Fibroblast of villous mesenchyme (primary cell): ENCODE measurements at places on chromosomes 7 and 10.
A peak's percentile ranks its signal among the peaks of the same experiment; 100 is the strongest.

DNA sequence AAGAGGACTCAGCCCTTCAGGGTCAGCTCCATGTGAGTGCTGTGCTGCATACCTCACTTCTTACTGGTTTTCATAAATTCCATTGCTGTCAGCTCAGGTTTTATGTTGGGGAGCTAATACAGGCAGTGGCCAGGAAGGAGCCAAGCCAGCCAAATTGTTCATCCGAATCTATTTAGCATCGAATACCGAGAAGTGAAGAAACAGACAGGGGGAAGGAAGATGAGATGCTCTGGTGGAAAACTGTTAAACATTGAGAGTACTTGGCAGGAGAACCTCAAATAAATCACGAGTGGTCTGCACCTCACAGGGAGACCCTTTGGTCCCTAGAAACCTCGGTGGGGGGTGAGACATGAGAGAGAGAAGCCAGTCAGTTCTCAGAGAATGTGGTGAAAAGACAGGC, 196.0 kb upstream of the TMEM72 start:
- DNase-seq: no peak

DNA sequence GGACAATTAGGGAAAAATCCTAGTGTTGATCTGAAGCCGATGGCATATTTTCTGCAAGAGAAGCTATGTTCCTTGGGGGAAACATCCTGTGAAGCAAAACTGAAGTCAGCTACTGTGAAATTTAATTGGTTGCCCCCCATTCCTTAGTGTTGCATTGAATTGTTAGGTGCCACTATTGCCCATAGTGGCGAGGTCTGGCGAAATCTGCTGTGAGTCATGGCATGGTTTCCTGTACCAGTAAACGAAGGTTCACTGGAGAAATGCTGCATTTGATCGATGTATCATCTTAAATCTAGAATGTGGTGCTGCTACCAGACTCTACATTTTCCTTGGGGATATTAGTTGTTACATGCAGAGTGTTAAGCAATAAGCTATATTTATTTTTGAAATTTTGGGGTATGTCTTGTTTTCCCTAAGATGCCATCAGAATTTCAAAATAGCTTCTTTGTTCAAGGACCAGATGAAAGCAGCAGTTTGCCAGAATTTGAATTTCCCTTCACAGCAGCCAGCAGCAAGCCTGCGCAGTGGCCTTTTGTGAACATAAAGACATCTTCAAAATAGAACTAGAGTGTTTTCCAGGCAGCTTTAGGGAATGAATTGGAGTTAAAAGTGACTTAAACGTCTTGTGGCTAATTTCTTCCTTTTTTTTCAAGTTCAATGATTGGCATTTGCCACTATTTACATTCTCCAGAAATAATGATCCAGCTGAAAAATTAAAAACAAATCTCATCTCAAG, 348.6 kb upstream of the COBL start:
- DNase-seq: no peak

GRCh38 chr10:31769564-31769963, 159.1 kb downstream of the ARHGAP12 start:
- DNase-seq: no peak

- peak; percentile 59 for DNase-seq
These were observed 12.5 kb upstream of the ARMS2 start for GRCh38 chr10:122441961-122442360.

DNA sequence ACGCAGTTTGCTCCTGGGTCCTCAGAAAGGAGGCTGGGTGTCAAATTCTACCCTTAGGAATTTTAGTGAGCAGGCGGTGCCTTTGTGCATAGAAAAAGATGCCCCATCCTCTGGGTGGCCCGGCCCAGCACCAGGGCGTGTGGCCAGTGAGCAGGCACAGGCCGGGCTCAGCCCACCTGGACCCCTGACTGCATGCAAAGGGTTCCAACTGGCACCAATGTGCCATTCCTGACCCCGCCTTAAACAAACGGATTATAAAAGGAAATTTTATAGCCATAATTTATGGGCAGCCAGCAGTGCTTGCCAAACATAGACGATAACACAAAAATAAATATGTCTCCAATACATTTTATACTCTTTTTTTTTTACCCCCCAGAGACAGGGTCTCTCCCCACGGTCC, 40.1 kb upstream of the GNA12 start:
- no peak for DNase-seq

- no peak for DNase-seq
These were observed 105.6 kb upstream of the RNF32 start for GRCh38 chr7:156534925-156535324.

DNA sequence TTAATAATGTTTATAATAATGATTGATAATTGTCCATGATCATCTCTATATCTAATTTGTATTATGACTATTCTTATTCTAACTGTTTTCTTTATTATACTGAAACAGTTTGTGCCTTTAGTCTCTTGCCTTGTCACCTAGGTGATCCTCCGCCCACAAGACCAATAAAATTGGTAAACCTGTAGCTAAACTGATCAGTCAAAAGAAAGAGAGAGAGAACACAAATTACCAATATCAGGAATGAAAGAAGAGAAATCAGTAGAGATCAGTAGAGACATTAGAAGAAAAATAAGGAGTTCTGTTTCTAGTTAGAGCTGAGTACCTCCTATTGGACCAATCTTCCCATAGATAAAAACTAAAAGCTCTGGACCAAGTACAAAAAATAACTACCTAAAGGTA, 6.1 kb upstream of the COA1 start:
- DNase-seq: no peak

GRCh38 chr7:33511778-33512177, 382.4 kb downstream of the BBS9 start:
- peak; percentile 33 for DNase-seq

DNA sequence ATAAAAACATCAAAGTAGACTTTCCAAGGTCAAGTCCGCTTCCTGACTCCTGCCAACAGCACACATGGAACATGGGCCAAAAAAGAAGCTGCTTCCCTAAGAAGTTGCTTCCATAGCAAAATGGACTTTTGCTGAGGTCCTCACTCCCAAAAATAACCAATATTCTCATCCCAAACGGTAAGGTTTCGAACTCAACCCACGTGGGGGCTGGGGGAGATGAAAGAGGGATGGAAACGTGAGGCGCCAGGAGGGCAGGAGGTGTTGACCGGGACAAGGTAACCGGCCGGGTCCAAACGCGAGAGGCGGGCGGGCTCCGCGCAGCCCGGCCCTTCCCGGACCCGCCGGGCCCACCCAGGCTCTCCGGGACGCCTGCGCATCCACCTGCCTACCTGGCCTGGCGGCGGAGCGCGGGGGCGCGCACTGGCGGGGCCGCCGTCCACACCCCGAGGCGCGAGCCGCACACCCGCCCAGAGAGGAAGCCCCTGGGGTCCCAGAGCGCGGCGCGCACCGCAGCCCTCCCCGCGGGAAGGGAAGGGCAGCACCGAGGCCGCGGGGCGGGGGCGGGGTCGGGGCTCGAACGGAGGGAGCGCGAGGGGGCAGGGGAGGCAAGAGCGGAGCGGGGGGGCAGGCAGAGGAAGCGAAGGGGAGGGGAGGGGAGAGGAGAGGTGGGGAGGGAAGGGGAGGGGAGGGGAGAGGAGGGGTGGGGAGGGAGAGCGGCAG, 742 bp downstream of the LMBR1 start:
- DNase-seq: no peak

GRCh38 chr10:98611436-98611835, 164.7 kb upstream of the HPS1 start:
- DNase-seq: peak; percentile 72

DNA sequence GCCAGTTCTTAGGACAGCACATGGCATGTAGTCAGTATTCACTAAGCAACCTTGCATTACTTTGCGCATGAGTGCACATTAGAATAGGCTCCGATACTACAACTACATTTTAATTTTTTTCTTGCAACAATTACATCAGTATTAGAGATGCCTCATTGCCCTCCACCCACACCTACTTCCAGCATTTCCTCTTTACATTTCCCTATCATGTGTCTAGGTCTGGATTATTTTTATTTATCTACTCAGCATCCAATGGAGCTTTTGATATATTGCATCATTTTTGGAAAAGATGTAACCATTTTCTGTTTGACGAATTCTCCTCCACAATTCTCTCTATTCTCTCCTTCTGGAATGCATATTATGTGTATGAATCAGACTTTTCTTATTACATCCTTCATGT, 258.2 kb upstream of the GLI3 start:
- peak; percentile 38 for DNase-seq

GRCh38 chr7:114100810-114101209, 182.0 kb upstream of the PPP1R3A start:
- DNase-seq: no peak

DNA sequence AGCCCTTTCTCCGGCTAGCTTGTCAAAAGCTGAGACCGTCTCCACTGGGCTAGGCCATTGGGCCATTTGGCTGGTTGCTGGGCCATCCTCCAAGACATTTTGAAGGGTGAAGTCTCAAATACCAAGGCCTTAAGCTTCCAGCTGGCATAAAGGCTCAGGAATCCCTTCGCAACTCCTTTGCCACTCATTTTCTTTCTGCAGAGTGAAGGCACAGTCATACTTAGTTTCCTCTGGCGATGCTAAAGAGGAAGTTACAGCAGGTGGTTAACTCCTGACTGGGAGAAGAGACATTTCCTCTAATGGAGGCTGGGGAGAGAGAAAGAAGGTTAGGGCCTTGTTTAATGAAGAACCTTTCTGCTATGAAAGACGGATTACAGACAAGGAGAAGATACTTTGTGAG, 4.8 kb upstream of the REPIN1 start:
- DNase-seq: no peak

- no peak for DNase-seq
These were observed 398.4 kb downstream of the PLXNA4 start for GRCh38 chr7:132177708-132178401.

GRCh38 chr10:64174666-64175255, 653.6 kb downstream of the REEP3 start:
- no peak for DNase-seq

DNA sequence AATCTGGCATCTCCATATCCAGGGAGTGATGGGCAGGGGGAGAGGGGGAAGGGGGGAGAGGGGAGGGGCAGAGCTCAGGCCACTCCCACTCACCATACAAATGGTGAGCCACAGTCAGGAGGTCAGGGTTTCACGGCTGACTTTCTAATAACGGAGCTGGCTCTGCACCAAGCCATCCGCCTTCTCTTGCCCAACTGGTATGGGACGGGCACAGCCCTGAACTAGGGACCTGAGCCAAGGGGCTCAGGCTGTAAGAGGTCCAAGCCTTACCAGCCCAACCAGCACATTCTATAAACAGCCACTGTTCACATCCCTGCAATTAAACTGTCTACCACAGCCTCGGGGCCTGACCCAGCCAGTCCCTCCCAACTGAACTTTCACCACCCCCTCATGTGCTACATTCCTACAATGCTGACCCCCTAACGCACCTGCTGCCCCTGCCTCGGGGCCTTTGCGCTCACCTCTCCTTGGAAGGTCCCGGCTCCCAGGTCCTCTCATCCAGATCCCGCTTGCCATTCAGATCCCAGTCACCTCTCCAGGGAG, 32.5 kb downstream of the RGS10 start:
- no peak for DNase-seq

DNA sequence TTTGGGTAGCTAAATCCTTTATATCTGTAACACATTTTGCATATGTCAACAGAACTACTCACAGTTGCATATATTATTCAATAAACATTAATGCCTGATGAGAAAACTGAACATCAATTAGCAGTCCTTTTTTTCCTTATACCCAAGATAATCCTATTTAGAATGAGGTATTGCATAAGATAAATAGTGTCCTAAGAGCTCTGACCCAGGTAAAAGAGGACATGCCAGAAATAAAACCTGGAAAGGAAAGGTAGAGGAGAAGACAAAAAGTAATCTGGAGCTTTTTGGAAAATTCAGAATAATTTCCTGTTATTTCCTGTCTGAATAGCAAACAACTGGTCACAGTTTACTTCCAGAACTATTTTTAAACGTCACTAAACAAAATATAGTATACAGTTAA, 204.4 kb downstream of the PLXDC2 start:
- DNase-seq: no peak

- no peak for DNase-seq
These were observed 100.3 kb downstream of the ARL5B start for GRCh38 chr10:18759575-18759974.

- peak; percentile 86 for DNase-seq
These were observed 31.9 kb downstream of the CPED1 start for GRCh38 chr7:121020249-121020988.

- no peak for DNase-seq
These were observed 112.0 kb upstream of the FGFR2 start for GRCh38 chr10:121710207-121710606.

- no peak for DNase-seq
These were observed 57.6 kb downstream of the YKT6 start for GRCh38 chr7:44258423-44258760.

GRCh38 chr7:25615003-25615402, 386.7 kb upstream of the NPVF start:
- no peak for DNase-seq

- DNase-seq: no peak
These were observed 87.5 kb upstream of the PDCD4 start for GRCh38 chr10:110784198-110784597.

- DNase-seq: peak; percentile 36
These were observed 194.1 kb downstream of the DGKI start for GRCh38 chr7:137652721-137653120.

GRCh38 chr7:106552645-106553445, 108.1 kb downstream of the CCDC71L start:
- no peak for DNase-seq

DNA sequence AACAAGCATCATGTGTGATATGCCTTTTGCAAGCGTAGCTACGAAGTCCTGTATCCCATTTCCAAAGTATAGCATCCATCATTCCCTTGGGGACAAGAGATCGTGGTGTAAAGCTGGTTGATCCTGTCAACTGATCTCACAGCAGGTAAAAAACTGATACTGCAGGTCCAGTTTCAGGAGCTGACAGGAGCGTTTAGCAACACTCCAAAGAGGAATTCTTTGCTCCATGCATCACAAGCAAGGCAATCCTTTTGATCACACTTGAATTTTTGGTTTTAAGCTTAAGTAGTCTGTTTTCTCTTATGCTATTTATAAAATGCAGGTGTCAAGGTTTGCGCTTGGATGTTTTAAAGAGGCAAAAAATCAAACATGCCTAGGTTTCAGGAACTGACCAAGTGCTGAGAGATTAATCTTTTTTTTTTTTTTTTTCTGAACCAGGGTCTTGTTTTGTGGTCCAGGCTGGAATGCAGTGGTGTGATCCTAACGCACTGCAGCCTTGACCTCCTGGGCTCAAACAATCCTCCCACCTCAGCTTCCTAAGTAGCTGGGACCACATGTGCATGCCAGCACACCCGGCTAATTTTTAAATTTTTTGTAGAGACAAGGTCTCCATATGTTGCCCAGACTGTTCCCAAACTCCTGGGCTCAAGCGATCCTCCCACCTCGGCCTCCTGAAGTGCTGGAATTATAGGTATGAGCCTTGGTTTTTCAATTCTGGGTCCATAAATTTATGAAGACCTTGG, 1.8 kb upstream of the ZDHHC4 start:
- no peak for DNase-seq

DNA sequence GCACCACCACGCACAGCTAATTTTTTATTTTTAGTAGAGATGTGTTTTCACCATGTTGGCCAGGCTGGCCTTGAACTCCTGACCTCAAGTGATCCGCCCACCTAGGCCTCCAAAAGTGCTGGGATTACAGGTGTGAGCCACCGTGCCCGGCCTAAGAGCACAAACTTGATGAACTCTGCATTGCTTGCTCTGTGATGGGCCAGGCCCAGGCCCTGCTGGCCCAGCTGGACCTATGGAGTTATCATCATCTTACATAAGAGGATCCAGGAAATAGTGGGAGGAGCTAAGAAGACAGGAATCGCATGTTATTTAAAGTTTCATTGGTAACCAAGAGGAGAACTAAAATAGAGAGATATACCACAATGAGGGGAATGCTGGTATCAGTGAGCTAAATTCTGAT, 86.9 kb downstream of the DAGLB start:
- no peak for DNase-seq
